Esophagus squamous epithelium (tissue), 5 donors: ENCODE measurements at places on chromosomes 7 and 10.

DNA sequence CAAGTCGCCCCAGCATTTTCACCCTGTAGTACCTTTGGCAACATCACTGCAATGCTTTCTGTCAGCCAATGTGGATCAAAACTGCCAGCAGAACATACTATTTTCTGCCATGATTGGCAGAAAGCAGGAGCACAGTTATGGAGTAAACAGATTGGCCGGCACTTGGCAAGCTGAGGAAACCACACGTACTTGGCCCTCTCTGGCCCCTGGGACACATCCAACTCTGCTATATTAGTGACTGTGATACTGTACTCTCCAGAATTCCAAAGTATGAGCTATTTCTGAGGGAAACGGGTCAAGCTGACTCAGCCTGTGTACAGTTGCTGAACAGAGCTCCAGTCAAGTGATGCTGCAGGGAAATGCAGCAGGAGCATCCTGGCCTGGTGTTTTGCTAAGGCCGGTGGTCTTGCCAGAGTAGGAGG lies 39.8 kb upstream of the LANCL2 start:
- DNase-seq: no peak

GRCh38 chr10:80356989-80357850 lies 639 bp downstream of the DYDC2 start:
- DNase-seq: no peak

DNA sequence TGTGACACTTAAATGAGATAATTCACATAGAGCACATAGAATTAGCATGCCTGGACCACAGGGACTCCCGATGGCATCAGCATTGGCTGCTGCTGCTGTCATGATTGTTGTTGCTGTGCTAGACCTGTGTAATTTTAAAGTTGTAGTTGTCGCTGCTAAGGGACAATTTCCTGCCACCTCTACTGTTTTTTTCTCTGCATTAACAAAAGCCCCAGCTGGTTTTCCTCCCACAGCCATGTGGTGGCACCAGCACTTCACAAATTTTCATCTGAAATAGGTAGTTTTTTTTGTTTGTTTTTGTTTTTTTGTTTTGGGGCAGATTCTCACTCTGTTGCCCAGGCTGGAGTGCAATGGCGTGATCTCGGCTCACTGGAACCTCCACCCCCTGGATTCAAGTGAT lies 25.4 kb upstream of the PRXL2A start:
- DNase-seq: no peak

- DNase-seq: no peak
These were observed 113.4 kb downstream of the PLXDC2 start for GRCh38 chr10:19929506-19930140.

GRCh38 chr10:95456516-95456915 lies 104.7 kb downstream of the SORBS1 start:
- DNase-seq: no peak

- no peak for DNase-seq
These were observed 14.8 kb downstream of the SAMD8 start for GRCh38 chr10:75126277-75126676.

DNA sequence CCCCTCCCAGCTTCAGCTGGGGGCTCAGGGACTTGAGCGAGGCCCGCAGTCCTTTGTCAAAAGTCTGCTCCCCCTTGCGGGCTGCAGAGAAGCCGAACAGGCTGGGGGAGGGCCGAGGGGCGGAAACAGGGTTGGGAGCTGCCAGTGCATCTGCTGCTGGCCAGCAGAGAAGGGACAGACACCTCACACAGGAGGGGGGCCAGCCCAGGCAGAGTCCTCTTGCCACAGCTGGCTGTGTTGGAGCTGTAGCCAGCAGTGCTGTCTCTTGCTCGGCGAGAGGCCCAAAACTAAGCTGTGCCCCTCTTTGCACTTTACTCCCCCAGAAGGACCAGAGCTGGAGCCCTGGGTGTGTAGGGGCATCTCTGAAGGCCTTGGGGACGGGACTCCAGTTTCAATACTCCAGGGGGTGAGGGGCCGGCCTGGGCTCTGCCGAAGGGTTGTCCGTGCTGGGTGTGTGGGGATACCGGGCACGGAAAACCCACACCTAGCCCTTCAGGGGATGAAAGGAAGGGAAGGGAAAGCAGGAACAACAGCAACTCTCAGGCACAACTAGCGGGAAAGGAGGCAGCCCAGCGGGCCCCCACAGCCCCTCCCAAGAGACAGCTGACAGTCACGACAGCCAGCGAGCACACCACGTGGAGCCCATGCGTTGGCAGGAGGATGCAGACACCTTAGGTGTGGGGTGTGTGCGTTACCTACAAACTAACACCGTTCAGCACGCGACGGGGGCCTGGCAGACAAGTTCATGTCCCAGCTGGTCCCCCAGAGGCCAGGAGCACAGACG lies 17.8 kb downstream of the YKT6 start:
- no peak for DNase-seq

DNA sequence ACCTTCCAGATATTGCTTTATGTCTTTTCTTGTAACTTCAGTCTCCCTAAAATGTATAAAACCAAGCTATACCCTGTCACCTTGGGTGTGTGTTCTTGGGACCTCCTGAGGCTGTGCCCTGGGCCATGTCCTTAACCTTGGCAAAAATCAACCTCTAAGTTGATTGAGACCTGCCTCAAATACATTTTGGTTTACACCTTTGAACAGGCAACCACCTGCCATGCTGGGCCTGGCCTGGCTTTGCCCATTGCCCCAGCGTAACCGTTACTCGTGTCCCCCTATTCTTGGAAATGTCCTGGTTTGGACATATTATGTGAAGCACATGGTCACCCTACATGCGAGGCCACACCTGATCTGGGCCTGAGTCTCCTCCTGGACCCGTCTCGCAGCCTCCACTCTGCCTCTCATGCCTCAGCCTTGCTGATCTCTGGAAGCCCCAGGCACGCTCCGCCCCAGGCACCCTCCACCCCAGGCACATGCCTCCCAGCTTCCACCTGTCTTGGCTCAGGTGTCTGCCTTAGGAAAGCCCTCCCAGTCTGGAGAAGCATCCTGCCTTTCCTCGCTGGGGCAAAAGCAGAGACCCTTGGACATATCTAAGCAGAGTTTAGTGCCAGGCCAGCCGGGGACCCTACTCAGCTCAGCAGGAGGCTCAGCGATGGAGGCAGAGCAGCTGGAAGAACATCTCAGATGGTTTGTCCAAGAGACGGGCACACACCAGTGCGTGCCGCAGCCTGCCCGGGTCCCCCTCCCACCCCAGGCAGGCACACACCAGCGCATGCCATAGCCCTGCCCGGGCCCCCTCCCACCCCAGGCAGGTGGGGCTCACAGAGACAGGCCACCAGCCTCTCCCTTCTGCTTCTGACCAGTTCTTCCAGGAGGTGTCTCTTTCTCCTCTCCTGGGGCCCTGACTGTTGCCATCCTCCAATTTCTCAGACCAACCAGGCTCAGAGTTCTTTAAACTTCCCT lies 4.0 kb upstream of the VIPR2 start:
- no peak for DNase-seq

GRCh38 chr7:25820432-25821040 lies 331.5 kb upstream of the NFE2L3 start:
- no peak for DNase-seq

- no peak for DNase-seq
These were observed 4.7 kb downstream of the CYP3A7 start for GRCh38 chr7:99730238-99730810.

DNA sequence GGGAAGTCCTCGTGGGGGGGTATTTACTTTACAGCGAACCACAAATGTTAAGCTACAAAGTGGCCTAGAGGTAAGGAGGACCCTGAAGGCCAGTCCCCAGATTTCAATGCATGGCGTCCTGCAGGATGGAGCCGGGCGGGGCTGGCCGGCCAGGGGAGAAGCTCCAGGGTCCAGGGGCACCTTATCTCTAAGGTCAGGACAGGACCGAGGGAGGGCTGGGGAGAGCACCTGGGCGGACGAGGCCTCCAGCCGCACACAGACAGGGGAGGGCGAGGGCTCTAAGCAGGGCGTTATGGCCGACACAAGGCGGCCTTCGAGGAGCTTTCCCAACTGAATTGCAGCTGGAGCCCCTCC lies 96.4 kb upstream of the DIP2C start:
- DNase-seq: no peak

DNA sequence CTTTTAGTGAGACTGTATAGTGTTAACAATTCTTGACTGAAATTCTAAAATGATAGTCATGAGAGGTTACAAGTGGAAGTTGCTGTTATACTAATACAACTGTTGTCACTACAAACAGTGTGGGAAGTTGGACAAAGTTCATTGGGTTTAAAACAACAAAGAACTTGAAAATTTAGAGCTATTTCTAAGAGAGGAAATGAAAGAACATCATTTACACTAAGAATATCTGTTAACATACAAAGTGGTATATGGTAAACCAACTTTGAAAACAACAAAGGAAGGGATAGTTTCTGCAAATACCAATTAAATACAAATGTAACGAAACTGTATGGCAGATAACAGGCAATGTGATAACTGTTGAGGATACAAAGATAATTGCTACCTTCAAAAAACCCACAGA lies 11.6 kb downstream of the MTPN start:
- no peak for DNase-seq

- no peak for DNase-seq
These were observed 92.7 kb downstream of the SEMA3D start for GRCh38 chr7:85094046-85094725.

GRCh38 chr10:79170226-79170752 lies 101.5 kb downstream of the ZMIZ1 start:
- no peak for DNase-seq

DNA sequence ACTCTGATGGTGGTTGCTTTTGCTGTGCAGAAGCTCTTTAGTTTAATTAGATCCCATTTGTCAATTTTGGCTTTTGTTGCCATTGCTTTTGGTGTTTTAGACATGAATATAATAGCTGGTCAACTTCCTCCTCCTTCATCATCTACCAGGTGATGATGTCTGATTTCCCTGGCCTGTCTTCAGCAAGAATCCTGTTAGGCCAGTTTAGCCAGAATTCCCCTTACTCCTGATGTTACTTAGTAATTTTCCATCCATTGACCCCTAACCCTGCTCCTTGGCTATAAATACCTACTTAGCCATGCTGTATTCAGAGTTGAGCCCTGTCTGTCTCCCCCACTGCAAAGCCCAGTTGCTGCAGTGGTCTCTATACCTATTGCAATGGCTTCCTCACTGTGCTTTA lies 91.4 kb downstream of the ZNF777 start:
- DNase-seq: no peak

DNA sequence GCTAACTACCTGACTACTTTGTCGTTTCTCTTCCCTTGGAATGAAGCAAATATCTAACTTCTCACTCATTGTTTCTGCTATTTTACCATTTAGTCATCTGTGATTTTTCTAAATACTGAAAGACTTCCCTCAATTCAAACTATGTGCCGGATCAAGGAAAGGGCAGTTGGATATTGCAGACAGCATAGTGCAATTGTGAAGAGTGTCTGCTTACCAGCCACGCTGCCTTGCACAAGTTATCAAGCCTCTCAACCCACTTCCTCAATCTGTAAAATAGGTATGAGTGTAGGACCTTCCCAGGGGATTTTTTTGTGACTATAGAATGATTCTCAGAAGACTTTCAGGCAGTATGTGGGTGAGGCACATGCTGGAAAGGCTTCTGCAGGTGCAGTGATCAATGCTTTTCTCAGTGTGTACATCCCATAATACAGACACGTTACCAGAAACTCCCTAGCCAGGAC lies 54.3 kb downstream of the EGFR start:
- DNase-seq: no peak

DNA sequence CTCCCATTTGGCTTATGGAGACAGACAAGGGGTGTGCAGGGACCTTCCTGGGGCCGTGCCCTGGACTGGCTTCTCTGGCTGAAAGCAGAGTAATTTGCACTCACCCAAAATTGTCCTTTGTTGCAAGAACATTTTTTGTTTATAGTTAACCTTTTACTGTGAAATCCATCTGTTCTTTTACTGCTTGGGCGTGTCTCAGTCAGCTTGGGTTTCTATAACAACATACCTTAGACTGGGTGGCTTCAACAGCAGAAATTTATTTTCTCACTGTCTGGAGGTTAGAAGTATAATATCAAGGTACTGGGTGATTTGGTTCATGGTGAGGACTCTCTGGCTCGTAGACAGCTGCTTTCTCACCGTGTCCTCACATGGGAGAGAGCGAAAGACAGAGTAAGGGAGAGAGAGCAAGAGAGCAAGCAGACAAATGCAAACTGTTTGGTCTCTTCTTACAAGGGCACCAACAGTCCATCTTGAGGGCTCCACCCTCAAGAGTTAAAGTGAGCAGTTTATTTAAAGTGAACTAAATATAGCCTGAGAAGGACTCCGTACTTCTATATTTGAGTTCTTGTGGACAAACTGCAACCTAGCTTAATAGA lies 131.0 kb upstream of the NPY start:
- no peak for DNase-seq

- no peak for DNase-seq
These were observed 30.1 kb downstream of the LRRC17 start for GRCh38 chr7:102942868-102943267.

DNA sequence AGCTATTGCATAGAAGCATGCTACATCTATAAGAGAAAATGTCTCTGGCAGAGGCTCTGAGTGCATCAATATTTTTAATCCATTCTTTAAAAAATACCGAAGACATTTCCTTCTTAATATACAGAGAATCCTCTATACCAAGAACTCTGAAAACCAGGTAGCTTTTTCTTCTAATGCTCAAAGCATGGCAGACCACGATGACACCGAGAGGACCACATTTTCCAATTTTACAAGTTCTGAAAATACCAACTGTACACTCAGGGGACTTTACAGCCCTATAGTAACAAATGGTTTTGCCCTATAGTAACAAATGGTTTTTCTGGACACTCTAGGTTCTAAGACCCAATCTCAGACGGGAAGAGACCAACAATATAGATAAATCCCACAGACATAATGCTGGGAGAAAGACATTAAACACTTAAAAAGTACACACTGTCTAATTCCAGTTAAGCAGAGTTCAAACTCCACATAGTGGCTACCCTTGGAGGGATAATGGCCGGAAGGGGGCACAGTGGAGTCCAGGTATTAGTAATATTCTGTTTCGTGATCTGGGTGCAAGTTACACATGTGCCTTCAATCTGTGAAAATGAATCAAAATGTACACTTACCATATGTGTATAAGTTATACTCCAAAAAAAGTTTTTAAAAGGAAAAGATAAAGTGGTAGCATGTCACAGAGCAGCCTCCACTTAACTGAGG lies 26.2 kb downstream of the CCDC6 start:
- DNase-seq: no peak

GRCh38 chr10:110762849-110763211 lies 108.9 kb upstream of the PDCD4 start:
- no peak for DNase-seq

- no peak for DNase-seq
These were observed 160.0 kb upstream of the INSYN2A start for GRCh38 chr10:127356360-127356759.

GRCh38 chr7:157577061-157577460 lies 240.3 kb downstream of the DNAJB6 start:
- no peak for DNase-seq
